ENCODE measurements at places on chromosomes 12 and 14.

DNA sequence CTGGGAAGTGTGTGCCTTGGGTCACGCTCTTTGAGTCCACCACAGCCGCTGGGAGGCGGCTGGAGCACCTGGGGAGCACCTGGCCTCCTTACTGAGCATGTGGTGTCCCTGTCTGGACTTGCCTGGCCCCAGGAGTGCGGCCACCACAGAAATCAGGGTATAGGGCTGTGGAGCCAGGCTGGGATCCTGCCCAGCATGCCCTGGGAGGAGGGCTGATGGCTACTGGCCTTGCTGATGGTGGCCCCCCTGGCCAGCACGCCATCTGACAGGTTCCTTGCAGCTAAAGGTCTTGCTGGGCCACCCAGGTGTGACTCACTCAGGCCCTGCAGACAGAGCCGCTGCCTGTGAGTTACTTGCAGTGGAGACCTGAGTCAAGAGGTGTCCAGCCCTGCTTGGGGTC is 6.0 kb downstream of the ULK1 start:
- no peak for DNase-seq

DNA sequence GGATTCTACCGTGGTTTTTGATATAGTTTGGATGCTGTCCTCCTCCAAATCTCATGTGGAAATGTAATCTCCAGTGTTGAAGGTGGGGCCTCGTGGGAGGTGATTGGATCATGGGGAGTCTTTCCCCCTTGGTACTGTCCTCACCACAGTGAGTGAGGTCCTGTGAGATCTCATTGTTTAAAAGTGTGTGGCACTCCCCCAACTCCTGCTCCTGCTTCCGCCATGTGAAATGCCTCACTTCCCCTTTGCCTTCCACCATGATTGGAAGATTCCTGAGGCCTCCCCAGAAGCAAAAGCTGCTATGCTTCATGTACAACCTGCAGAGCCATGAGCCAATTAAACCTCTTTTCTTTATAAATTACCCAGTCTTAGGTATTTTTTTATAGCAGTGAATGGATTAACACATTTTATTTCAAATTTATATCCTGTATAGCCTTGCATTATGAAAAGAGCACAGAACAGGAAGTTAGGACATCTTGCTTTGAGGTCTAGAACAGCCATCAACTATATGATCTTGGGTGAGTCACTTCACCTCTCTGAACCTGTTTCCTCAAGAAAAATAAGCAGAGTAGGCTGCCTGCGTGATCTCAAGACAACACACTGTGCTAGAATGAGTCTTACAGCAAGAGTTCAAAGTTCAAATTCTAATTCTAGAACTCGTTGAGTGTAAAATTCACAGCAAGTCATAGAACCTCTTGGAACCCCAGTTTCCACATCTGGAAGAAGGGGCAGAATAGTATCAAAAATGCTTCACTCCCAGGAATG is 160.9 kb upstream of the EEA1 start:
- DNase-seq = no peak

- DNase-seq = no peak
Observed at GRCh38 chr12:124232654-124232987, 62.3 kb upstream of the RFLNA start.

GRCh38 chr14:88323086-88323522 is at the start of gene KCNK10:
Gene KCNK10, minus strand, starts transcription at chr14:88323269. Its CDS starts 471 bp downstream, at chr14:88322798.
- DNase-seq = no peak

GRCh38 chr12:128791395-128792322 is 32.1 kb downstream of the SLC15A4 start:
- no peak for DNase-seq

GRCh38 chr12:5581616-5582015 is 149.7 kb downstream of the NTF3 start:
- no peak for DNase-seq

DNA sequence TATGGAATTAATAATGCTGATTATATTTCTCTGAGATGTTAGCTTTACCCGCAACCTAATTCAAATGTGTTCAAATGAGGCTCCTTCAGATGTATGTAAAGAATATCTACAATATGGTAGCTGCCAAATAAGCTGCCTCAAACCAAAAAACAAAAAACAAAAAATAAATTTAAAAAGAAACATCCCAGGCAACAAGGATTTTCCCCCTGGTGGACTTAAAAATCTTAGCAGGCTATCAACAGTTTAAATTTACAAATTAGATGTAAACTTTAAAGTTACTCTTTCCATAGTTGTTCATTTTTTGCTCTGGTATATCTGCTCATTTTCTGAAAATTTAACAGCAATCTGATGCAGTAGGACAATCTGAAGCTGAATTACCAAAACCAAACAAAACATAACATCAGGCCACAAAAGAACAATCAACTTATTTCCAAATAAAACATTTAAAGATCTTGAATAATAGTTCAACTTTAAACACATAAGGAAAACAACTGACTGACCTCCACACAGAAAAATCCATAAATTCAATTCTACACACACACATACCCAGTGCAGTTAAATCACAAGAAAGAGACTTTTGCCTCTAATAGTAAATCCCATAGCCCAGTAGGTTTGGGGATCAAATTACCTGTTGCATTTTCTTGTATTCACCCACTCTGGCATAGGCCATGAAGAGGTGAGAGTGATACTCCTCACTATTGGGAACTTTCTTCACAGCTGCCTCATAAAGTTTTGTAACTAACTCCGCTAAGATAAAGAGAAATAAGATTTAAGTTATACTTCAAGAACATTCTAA is 21.3 kb downstream of the NAA25 start:
- DNase-seq = no peak

- DNase-seq = no peak
Observed at GRCh38 chr14:94738751-94739150, 31.2 kb downstream of the GSC start.

- no peak for DNase-seq
Observed at GRCh38 chr12:44157359-44157758, 321.5 kb downstream of the TMEM117 start.

Measured in hematopoietic multipotent progenitor cell treated with erythropoietin and hydrocortisone succinate and interleukin-3 and kit ligand, for 15 days (in vitro differentiated cells).